ENCODE measurements at places on chromosomes 3 and 15.

DNA sequence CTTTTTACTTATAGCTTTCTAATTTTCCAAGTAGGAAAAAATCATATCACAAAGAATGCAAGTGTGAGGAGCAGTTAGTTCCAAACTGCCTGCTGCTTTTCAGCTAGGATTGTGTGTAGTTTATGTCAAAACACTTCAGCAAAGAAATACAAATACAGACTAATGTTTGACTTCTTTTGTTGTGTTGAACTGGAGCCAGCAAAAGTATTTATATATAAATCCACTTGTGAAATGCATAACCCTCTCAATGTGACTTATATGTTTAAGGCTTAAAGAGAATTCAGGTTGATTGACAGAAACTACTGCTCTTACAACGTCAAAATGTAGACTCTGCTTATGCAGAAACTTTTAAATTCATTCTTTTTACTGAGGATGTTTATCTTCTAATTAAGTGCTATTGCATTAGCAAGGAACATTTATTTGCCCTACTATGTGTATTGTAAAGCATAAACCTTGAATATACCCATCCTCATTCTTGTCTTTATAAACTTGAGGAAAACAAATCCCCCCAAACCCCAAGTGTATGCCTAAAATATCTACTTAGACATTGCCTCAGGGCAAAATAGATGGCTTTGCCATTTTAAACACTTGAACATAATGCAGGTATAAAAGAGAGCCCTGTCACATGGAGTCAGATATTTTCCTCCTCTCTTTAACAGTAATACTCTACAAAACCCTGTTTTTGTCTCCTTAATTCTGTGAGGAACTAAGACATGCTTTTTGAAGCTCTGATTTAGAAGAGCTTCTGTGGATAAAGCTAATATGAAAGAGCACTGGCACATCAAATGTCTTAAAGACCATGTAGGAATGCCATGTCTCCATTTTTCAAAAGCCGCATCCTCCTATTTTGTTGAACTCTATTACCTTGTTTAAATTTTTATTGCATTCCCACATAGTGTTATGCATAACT, 302.8 kb upstream of the TBC1D5 start:
- DNase-seq = no peak

DNA sequence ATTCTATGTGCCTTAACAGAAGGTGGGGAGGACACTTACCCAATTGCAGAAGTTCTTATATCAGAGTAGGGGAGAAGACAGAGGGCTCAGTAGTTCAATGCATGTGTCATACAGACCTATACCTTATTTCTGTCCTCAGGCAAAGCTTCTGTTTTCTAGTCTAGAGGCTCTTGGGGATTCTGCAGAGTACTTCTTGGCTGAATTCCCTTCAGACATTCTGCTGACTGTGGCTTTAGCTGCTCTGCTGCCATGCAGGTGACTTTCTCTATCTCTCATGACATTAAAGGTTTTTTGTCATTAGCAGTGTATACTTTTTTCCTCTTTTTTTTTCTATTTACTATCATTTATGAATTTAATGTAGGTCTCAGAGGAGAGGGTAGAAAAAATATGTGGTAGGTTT, 172.8 kb upstream of the PLSCR5 start:
- no peak for DNase-seq

DNA sequence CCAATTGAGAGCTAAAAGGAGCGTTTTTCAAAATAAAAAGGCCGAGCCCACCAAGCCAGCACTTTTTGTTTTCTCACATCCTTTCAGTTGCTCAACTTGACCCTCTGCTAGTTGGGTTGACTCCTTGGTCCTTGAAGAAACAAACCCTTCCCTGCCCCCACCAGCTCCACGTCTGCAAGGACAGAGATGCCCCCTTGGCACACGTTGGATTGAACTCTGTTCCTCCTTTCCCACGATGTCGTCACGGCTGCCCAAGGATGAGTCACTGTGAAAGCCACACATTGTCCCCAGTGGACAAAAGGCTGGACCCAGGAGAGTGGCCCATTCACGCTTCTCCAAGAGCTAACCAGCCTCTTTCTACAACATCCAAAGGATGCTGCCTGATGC, 43.0 kb upstream of the SPATA12 start:
- no peak for DNase-seq

- no peak for DNase-seq
Observed at GRCh38 chr3:56772952-56773938, 28.5 kb downstream of the ARHGEF3 start.

DNA sequence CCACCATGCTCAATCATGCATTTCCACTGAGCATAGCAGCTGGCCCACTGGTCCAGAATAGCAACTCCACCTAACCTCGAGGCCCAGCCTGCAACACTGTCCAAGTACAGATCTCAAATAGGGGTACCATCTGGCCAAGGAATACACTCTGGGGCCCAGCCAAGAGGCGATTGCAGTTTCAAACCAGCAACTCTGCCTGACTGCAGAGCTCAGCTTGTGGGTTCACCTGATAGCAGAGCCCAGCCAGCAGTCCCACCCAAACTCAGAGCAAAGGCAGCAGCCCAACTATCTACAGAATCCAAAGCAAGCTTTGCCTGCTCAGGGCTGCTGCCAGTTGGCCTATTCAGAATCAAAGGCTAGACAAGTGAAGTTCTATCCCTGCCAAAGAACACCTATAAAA, 30.5 kb downstream of the POLQ start:
- no peak for DNase-seq

DNA sequence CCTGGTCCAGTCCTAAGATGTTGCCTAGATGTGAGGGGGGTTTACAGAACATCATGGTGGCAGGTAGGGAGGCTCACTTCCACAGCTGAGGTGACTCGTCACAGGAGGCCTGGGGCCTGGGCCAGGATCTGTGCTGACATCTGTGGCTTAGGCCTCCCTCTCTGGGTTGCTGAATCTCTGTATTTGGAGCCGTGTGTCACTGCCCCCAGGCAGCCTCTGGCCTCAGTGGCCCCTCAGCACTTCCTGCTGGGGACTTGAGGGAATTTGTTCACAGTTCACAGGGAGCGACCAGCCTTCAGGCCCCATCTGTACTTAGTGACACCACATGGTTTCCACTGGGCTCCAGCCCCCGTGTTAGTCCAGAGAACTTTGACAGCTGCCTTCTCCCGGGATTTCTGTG, 41.7 kb upstream of the ADAMTSL3 start:
- no peak for DNase-seq

DNA sequence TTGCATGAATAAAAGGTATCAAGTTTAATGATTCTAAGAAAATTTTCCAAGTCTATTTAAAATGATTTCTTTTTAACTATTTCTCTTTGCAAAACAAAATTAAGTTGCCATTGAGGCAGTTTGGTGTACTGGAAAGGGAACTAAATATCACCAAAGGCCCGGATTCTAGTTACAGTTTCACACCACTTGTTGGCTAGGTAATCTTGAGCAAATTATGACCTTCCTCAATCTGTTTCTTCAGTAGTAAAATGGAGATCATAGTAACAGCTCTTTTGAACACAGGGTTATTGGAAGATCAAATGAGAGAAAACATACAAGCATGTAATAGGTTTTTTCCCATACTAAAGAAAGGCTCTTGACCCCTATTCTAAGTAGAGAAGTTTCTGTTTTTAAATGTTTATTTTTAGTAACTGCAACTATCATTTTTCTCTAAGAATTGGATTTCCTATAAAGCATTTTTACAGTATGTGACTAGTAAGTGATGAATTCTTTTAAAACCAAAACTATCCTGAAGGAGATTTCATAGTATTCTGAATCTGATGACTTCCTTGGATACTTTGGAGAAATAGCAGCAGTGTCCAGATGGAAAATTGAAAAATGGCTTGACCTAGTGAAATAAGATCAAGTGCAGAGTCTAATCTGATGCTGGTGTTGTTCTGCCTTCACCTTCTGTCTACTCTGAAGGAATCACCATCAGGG, 15.7 kb downstream of the SCAANT1 start:
- no peak for DNase-seq

Measured in activated effector memory CD4-positive, alpha-beta T cell treated with Interleukin-2 at 50 U/mL for 16 hours (primary cell).